Fibroblast of upper back skin (primary cell): ENCODE measurements at places on chromosomes 4 and X.

DNA sequence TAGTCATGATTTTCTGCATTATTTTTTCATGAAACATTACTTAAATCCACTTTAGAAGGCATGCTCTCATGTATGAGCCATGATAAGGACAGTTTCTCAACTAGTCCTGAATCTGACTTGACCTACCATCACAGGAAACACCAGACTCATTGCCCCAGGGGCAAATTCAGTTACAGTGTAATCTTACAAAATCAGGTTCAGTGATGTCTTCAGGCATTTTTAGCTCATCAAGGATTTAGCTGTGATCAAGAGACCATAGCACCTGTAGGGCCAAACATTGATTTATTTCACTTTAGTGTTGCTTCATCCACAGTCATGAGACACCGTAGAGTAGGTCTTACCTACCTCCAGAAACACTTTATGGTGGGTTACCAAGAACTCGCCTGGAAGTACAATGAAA, 3.1 kb upstream of the TASL start:
- DNase-seq, result no peak

- DNase-seq, result peak; percentile 21
Measured at GRCh38 chr4:155094201-155094820, 114.1 kb upstream of the NPY2R start.

GRCh38 chr4:81422595-81422994, 49.1 kb downstream of the RASGEF1B start:
- no peak for DNase-seq

- DNase-seq, result no peak
Measured at GRCh38 chrX:152177052-152177451, 38.7 kb upstream of the MAGEA10 start.

GRCh38 chr4:77629885-77630284, 24.3 kb downstream of the CXCL13 start:
- no peak for DNase-seq

GRCh38 chrX:138026211-138026610, 460.3 kb downstream of the ZIC3 start:
- DNase-seq, result no peak

GRCh38 chrX:141904262-141904661, 568 bp downstream of the MAGEC1 start:
- no peak for DNase-seq

- DNase-seq, result no peak
Measured at GRCh38 chr4:99885063-99885664, 9.1 kb downstream of the LAMTOR3 start.

- no peak for DNase-seq
Measured at GRCh38 chr4:130034876-130035275, 938.9 kb downstream of the C4orf33 start.

DNA sequence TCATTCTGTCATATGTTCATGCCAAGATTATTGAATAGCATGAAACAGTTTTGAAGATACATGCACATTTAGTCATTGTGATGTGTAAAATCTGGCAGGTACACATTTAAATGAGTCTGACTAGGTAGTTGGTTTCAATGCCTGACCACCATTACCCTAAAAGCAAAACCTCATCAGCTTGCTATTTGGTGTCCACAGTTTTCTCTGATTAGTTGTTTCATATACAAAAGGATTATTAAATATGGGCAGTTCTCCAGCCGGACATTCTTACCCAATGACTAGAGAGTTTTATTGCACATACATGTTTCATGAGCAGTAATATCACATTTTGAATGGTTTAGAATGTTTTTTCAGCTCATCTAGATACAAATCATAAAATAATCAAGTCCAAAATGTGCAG, 23.7 kb downstream of the DCHS2 start:
- peak; percentile 55 for DNase-seq

- DNase-seq, result no peak
Measured at GRCh38 chr4:153794006-153794405, 5.1 kb upstream of the SFRP2 start.

- DNase-seq, result no peak
Measured at GRCh38 chrX:118779581-118779980, 44.0 kb upstream of the ZCCHC12 start.

GRCh38 chr4:138542191-138542776, 300.1 kb upstream of the SLC7A11 start:
- DNase-seq, result no peak

GRCh38 chr4:32847461-32847860, 2127.3 kb downstream of the PCDH7 start:
- peak; percentile 2 for DNase-seq

DNA sequence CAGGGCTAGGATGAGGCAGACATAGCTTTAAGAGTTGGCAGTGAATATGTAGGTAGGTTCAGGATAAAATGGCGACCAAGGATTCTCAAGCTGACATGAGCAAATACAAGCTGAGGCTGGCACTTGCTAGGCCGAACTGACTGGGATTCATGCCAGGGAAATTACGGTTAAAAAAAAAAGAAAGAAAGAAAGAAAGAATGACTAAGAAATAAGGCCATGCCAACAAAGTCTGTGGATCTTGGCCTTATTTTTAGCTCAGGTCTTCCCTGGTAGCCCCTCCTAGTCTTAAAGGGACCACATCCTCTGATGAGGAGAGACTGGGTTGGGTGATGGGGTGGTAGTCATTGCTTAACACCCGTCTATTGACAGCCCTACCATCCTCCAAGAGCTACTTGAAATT, 64.4 kb upstream of the KLHL13 start:
- DNase-seq, result peak; percentile 0

- DNase-seq, result no peak
Measured at GRCh38 chr4:165059386-165059785, 5.7 kb downstream of the TRIM75 start.

DNA sequence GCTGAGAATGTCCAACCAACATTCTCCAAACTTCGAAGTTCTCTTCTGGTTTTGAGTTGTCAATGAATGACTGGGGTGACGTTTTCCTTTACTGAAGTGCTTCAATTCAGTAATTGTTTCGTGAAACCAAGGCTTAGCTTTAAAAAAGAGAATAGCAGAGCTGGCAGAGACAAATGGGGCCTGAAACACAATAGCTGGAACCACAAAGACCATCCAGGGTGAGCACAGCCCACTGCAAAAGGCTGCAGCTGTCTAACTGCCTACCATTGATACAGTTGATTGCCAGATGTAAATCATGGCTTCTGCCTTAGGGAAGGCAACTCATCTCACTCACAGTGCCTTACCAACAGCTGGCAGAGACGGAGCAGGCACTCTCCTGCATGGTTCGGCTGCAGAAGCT, 78.7 kb upstream of the ZNF518B start:
- DNase-seq, result no peak
